ENCODE measurements at places on chromosomes 1 and 21.

GRCh38 chr1:241985787-241986186 is 13.1 kb downstream of the MAP1LC3C start:
- no peak for DNase-seq

DNA sequence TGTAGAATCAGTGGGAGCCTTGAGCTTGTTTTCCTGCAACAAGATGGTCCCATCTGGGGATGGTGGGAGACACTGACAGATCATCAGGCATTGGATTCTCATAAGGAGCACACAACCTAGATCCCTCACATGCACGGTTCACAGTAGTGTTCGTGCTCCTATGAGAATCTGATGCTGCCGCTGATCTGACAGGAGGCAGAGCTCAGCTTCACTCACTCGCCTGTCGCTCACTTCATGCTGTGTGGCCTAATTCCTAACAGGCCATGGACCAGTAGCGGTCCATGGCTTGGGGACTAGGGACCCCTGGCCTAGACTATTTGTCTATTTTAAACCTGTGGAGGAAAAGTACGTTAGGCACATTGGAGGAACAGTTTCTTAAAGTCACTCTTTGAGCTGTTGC is 140.0 kb downstream of the EDEM3 start:
- no peak for DNase-seq

- no peak for DNase-seq
These were observed 15.2 kb downstream of the GIPC2 start for GRCh38 chr1:78060857-78061563.

DNA sequence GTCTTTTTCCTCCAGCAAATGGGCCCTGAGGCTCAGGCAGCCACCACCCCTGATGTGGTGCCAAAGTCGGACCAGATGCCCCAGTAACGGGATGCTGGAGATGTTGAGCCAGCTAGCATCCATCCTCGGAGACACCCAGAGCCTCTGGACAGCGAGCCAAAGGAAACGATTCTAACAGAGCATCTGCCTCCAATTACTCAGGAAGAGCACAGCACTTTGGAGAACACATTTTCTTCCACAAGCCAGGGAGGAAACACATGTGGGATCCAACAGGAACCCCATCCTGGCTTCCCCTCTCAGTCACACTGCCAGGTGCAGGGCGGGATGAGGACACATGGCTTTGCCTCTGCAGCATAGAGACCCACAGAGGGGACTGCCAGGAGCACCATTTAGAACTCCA is 44.9 kb downstream of the C1orf198 start:
- DNase-seq, result no peak

DNA sequence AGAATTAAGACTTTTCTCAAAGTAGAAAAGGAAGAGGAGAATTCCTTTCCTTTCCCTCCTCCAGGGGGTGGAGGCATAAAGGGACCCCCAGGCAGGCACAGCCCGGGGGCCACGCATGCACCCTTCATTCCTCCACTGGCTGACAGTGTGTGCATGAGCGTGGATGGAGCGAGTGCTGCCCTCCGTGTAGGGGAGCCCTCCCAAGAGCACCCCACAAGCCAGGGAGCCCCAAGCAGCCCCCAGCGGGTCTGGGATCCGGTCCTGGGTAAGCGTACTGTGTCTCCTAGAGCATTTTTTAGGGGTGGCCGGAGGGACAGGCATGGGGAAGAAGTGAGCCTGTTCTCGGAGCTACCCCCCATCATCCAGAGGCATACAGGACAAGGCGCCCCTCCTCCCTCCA is 120.5 kb downstream of the SIK1 start:
- DNase-seq, result no peak

GRCh38 chr1:91710261-91710660 is 175.7 kb downstream of the TGFBR3 start:
- no peak for DNase-seq

DNA sequence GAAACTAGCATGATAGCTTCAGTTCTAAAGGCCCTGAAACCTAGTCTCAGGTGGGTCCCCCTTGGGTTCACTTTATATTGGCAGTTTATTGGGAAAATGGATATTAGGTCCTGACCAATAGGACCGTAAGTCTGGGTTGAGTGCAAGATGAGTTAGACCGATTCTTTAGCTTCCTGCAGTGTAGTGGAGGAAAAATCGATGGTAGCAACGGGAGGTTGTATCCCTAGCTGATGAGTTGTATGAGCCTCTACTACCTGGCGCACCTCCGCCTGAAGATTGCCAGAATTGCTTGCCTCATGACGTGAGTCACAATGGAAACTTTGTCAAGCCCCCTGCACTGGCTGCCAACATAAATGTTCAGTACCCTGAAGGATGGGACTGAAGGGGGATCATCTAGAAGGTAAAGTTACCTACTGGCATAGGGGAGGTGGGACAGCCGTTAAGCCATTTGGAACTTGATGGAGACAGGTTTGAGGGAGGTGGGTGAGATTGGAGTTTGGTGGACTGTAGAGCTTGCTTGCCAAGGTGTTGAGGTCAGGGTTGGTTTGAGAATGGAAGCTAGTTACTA is 3.9 kb downstream of the RCC1 start:
- no peak for DNase-seq

GRCh38 chr1:49213301-49213700 is 436.6 kb upstream of the BEND5 start:
- no peak for DNase-seq

- DNase-seq, result no peak
These were observed 13.8 kb downstream of the OPTC start for GRCh38 chr1:203507759-203508158.

GRCh38 chr1:226111098-226111882 is 48.8 kb downstream of the H3-3A start:
- DNase-seq, result no peak

- no peak for DNase-seq
These were observed 20.3 kb upstream of the TARS2 start for GRCh38 chr1:150466964-150467363.

DNA sequence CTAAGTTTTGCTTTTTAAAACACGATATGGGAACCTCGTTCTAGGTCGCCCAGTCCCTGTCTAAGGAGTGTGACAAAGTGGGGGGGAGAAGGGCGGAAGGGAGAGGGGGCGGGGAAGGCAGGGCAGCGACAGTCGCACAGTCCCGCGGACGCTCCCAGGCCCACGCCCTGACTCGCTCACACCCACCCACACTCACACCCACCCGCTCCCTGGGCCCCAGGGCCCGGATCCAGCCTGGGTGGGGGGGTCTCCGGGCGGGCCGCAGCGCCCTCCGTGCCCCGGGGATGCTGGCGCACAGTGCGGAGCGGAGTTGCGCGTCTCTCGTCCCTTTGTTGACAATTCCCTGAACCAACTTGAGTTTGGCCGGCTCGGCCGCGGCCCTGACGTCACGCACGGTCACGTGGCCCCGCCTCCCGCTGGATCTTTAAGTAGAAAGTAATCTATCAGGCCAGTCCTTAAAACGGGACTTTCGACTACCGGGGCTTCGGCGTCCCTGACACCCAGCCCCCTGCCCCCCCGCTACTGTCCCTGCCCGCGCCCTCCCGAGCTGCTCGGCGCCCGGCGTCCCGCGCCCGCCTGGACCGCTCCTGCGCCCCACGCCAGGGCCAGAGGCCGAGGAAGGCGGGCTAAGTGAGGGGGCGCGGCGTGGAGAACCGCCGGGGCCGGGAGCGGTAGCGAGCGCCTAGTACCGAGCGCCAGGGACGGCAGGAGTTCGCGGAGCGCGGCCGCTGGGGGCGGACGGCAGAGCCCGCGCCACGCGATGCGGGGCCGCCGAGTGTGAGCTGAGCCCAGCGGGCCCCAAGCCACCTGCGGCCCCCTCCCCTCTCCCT is at the start of gene FOXD3:
Gene FOXD3 (plus strand): TSS at position 454 of the 830 bp plus-strand sequence. CDS start 492 bp downstream, outside the sequence.
- no peak for DNase-seq

- no peak for DNase-seq
These were observed 108.2 kb downstream of the CLEC20A start for GRCh38 chr1:178388418-178389145.

DNA sequence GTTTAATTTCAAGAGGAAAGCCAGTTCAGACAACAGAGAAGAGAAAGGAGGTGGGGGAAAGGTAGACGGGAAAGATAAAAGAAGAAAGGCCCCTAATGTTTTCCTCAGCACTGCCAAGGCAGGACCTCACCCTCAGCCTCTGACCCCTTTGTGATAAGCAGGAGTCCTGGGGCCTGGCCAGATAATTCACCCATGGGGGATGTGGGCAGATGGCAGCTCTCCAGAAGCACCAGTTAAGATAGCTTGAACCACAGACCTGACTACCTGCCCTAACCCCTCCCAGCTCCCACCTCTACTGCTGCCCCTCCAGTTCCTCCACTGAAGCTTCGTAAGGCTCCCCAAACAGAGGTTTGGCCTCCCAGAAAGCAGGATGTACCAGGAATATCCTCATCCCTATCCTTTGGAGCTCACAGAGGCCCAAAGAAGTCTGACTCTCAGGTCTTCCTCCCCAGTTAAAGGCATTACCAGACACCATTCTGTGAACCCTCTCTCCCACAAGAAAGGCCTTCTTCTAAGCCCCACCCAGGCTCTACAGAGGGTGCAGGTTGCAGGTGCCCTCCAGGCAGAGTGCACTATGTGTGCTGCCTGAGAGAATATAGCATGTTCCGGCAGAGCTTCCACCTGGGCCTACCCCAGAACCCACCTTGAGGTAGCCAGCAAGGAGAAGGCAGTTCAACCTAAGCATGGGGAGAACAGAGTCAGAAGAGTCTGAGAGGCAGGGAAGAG is 9.2 kb upstream of the SNAPIN start:
- no peak for DNase-seq

- DNase-seq, result peak; percentile 41
These were observed 2.0 kb downstream of the GFI1 start for GRCh38 chr1:92484472-92485380.

GRCh38 chr1:159924025-159924790 is 1.1 kb downstream of the TAGLN2 start:
- DNase-seq, result peak; percentile 70

DNA sequence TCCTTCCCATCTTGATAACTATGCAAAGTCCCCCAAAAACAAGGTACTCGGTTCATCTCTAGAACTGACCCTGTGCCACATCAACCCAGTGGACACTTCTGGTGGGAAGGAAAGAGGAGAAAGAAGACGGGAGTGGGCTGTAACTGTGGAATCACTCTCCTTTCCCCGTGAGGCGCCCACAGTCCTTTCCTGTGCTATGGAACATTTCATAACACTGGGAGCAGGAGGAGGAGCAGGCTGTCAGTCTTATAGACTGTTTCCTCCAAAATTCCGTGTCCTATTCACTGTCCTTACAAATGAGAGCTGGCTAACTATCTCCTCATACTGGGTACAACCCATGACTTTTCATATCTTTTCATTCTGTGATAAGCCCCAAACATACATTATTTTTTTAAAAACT is 40.7 kb downstream of the PLEKHA6 start:
- DNase-seq, result no peak

DNA sequence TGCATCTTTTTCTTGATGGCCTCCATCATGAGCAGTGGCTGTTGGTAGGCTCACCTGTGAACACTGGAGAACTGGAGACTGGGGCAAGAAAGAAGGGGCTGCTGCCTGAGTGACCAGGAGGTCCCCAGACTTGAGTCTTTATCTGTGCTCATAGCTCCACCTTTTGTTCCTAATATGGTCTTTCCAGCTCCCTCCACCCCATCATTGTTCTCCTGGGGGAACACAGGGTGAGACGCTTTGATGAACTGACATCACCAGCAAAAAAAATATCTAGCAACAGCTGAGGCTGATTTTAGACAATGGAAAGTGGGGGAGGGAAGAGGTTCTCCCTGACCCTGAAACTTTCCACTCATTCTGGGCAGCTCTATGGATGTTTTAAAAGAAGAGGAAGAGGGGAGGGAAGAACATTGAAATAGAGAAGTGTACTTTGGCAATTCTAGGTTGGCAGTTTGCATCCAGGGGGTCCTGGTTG is at the start of gene TPM3:
Gene TPM3 (minus strand): TSS at position 111 of the 472 bp plus-strand sequence. CDS start 82 bp downstream, at position 29.
- DNase-seq, result no peak

- no peak for DNase-seq
These were observed 8.5 kb downstream of the CAMK2N1 start for GRCh38 chr1:20477348-20478056.

DNA sequence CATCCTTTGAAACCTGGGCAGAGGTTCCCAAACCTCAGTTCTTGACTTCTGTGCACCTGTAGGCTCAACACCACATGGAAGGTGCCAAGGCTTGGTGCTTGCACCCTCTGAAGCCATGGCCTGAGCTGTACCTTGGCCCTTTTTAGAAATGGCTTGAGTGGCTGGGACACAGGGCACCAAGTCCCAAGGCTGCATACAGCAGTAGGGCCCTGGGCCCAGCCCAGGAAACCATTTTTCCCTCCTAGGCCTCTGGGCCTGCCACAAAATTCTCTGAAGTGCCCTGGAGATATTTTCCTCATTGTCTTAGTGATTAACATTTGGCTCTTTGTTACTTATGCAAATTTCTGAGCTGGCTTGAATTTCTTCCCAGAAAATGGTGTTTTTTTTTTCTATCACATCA is 65.6 kb upstream of the ACTRT2 start:
- no peak for DNase-seq

- DNase-seq, result peak; percentile 88
These were observed at the start of the genes DTL and INTS7 for GRCh38 chr1:212035123-212035834. Gene DTL, plus strand, starts transcription at chr1:212035748. Its CDS starts 143 bp downstream, at chr1:212035891. Gene INTS7, minus strand, starts transcription at chr1:212035557. Its CDS starts 120 bp downstream, at chr1:212035437.

DNA sequence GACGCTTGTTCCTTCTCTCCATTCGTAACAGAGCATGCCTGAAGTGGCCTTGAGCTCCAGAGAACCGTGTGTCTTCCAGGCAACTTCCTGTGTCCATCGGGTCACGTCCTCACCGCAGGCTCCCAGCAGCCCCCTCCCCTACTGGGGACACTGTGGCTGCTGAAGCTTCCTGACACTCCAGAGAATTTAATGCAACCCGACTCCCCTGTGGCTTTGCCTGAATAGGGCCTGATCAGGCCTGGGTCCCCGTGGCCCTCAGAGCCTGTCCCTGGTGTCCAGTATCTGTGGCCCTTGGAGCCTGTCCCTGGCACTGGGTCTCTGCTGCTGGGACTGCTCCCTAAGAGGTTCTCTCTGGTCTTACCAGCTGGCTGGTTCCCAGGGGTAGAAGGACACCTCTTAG is 219.7 kb upstream of the VAMP3 start:
- DNase-seq, result no peak

- no peak for DNase-seq
These were observed 218.5 kb downstream of the DISC1 start for GRCh38 chr1:231844986-231845502.

GRCh38 chr1:230191855-230192254 is 124.8 kb downstream of the GALNT2 start:
- no peak for DNase-seq

DNA sequence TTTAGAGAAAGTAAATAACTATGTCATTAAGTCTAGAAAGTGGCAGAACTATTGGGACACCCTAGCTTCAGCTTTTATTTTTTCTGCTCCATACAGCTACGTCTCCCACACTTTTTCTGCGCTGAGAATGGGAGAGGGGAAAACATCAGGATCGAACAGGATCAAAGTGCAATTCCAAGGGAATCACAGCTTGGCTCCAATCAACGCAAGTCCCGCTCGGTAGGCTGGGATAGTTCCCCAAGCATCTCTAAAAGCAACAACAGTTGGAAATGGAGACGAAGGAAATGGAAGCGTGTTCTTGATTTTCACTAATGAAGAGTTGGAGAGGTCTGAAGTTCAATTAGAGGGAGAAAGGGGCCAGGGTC is 536 bp downstream of the HMGCL start:
- no peak for DNase-seq

- no peak for DNase-seq
These were observed 42.4 kb downstream of the ATP6V1G3 start for GRCh38 chr1:198498103-198498385.

All from activated gamma-delta T cell (primary cell).